ENCODE measurements at places on chromosomes 6 and 20.

- no peak for DNase-seq
These were observed 28.7 kb downstream of the TFAP2A start for GRCh38 chr6:10386220-10386619.

GRCh38 chr6:21648475-21649050, 55.0 kb downstream of the SOX4 start:
- no peak for DNase-seq

DNA sequence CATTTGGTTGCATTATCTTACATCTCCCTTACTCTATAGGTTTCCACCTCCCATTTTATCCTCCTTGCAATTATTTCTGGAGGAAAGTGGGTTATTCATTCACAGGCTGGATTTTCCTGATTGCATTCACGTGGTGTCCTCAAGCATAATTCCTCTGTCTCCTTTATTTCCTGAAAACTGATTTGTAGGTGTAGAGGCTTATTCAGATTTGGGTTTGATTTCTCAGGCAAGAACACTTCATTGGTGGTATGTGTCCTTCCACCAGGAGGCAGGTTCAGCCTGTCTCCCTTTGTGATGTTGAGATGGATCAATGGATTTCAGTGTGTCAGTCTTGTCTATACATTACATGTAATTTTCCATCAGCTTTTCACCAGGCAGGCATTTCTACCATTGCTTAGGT, 17.3 kb downstream of the DNPH1 start:
- DNase-seq = no peak

DNA sequence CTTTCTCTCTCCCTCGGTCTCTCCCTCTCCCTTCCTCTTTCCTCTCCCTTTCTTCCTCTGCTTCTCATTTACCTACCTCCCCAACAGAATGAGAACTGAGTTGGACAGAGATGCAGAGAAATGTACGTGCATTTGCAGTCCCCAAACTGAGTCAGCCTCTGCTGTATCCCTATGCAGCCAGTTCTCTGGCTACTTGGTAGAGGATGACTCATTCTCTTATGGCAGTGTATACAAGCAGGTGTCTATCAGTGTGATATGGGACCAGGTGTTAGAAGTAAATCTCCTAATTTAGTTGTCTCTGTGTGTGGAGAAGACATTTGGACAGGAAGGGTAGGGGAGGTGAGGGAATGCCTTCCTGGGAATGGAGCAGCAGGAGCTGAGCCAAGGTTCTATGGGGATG, 470.8 kb downstream of the CD109 start:
- DNase-seq = no peak

GRCh38 chr20:17674722-17675518, 7.1 kb downstream of the RRBP1 start:
- no peak for DNase-seq

GRCh38 chr6:62298745-62299392, 12.8 kb upstream of the KHDRBS2 start:
- DNase-seq = peak; percentile 37

- DNase-seq = no peak
These were observed 297.0 kb downstream of the ZNF217 start for GRCh38 chr20:53296451-53297153.

DNA sequence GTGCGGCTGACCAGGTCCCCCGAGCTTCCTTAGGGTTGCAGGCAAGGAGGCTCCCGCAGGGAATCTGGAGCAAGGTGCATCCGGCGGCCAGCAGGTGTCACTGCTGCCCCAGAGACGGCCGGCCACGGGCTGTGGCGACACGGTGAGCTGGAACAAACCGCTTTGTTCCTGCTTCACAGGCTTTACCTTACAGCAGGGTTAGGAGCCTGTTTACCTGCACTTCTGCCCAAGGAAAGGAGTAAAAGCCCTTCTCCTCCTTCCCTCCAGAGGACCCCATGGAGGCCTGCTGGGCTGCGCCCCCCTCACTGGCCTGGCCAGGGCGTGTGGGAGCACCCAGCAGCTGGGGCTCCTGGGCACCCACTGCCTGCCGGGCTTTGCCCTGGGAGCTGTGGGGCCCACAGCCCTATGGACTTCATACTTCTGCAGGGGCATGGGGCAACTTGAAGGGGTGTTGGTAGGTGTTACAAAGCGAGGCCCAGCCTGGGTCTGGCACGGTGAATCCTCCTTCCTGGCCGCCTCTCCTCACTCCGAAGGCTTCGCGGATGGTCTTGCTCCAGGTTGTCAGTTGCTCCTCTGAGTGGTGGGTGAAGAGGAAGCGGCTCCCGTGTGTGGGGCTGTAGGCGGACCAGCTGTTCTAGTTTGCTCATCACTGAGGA, 88.4 kb downstream of the CDC5L start:
- peak; percentile 55 for DNase-seq

GRCh38 chr6:43584892-43585570, 9.0 kb downstream of the POLH start:
- no peak for DNase-seq

- no peak for DNase-seq
These were observed 298.2 kb downstream of the LRFN2 start for GRCh38 chr6:40288919-40289318.

- DNase-seq = no peak
These were observed 592.9 kb downstream of the TFAP2B start for GRCh38 chr6:51411496-51412125.

DNA sequence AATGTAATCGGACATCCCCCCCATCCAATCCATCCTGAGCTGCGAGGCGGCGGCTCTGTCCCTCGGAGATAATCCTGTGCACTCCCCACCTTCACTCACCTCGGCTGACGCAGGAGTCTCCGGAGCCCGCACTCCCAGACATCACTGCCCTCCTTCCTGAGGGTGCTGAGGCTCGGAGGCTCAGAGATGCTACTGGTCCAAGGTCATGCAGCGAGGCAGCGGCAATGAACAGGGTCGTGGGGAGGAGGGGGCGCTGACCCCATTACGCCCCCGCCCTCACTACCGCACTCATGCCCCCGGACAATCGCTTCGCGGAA, 485 bp downstream of the ADISSP start:
- DNase-seq = no peak

DNA sequence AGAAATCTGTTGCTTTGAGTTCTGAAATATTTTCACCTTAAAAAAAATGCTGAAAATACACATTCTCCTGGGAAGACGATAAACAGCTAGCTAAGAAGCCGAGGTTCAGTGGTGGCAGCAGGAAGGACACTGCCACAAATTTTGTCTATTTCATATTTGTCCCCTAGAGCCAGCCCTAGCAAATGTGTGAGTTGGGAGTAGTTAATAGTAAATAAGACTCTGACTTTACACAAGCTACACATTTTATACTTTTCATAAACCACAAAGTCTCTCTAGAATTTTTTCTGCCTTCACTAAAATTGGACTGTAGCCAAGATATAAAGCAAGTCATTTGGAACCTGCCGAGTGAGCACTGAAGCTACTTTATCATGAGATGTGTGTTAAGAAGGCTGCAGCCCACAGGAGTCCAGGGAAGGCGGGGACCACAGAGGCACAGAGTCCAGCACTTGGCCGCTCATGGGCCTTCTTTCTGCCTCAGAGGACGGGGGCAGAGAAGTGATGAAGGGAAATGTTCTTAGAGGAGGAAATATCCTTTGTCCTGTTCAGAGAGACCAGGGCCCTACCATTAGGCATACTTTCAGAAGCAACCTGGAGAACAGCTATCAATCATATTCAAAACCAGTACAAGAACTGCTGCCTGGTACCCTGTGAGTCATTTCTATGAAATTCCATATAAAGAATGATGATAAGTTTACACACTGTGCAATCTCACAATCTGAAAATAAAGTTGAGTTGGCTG, 241.7 kb upstream of the TAB2 start:
- DNase-seq = no peak

GRCh38 chr6:26033941-26034354, 53.3 kb upstream of the HFE start:
- no peak for DNase-seq

DNA sequence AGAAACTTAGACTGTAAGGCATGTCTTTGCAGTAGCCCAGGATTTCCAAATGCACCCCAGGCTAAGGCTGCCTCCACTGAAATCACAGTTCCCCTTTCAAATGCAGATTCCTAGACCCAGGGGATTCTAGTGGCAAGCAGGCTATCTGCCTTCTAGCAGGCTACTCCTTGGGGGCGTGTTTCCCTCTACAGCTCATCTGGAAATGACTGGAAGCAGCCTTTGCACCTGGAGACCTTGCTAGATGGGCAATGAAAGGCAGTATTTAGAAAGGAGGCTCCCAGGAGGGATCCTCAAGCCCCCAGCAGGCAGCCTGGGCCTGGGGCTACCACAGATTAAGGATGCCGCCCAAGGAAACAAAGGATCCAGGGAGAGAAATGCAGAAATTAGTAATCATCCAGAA, 26.0 kb upstream of the SYNDIG1 start:
- no peak for DNase-seq

GRCh38 chr6:79628466-79629288, 2.5 kb upstream of the SH3BGRL2 start:
- no peak for DNase-seq

GRCh38 chr6:165321150-165321549, 11.7 kb upstream of the C6orf118 start:
- no peak for DNase-seq

GRCh38 chr6:148716811-148717210, 30.0 kb upstream of the UST start:
- no peak for DNase-seq

GRCh38 chr6:104604685-104605084, 255.0 kb downstream of the HACE1 start:
- DNase-seq = no peak

DNA sequence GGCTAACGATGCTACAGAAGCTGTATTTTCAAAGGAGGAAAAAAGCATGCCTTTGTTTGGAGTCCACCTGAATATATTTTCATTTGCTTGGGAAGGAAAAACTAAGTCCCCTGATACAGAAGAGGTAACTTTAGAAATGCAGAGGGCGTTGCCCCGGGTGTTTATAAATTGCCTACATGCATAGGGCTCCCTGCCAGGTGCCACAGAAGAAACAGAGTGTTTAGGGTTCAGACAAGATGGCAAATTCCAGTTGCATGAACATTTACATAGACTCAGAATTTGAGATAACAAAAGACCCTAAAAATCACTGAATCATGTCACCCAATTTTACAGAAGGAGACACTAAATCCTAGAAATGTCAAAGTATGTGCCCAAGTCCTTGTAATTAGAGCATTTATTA, 19.9 kb downstream of the RIN2 start:
- DNase-seq = no peak

GRCh38 chr20:53795170-53795569, 201.5 kb upstream of the ZNF217 start:
- no peak for DNase-seq

DNA sequence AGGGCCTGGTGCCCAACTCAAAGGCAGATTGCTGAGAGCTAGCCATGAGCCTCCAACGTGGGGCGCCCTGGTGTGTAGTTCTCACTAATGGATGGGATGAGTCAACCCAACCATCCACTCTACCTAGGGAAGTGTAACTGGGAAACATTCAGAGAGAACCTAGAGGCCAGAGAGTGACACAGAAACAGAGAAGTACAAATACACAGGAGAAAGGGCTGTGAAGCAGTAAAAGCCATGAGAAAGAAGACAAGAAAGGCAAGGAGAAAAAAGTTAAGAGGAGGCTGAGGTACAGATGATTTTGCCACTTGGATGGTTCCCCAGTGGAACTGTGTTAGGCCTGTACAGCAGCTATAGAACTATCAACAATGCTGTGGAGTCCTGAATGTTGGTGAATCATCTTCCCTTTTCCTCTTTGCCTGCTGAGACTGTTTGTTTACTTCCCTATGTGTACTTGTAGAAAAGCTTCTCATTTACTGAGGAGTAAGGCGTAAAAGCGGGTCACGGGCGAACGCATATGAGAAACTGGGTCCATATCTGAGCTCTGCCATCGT, 39.0 kb downstream of the MAN1A1 start:
- peak; percentile 74 for DNase-seq

- no peak for DNase-seq
These were observed 41.3 kb downstream of the FKBP5 start for GRCh38 chr6:35647400-35647799.

DNA sequence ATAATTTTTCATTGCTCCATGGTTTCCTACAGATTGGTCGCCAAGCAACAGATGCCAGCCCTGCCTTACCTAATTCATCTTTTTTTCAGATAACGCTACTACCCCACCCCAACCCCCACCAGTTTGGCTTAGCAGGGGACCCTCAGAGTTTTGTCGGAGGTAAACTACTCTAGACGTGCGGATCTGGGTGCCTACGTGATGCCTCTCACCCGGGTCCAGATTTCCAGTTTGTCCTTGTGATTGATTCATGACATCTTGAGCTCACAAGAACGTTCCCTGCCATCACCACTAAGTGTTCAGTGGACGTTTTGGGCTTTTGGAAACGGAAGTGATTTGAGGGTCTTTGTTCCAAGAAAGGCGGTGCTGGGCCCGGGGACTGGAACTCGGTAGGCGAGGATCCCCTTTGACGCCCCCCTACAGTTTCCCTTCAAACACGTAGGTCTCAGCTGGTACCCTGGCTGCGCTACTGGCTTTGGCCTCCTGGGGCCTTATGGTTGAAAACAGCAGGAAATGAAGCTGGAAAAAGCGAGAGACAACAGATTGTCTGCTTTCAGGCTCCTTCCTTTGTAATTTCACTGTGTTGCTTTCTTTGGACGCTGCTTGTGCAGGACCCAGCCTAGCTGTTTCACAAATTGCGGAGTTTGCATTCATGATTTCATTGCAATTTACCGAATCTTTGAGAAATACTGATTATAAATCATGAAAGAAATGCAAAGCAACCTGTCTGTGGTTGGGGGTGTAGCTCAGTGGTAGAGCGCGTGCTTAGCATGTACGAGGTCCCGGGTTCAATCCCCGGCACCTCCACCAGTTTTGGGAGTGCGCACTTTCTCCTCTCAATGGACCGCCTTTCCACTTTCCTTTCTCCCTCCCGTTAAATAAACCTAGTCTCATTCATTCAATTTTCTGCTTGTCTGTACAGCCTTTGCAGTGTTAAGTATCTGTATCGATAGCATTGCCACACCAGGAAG, 81.0 kb downstream of the GPX5 start:
- no peak for DNase-seq

DNA sequence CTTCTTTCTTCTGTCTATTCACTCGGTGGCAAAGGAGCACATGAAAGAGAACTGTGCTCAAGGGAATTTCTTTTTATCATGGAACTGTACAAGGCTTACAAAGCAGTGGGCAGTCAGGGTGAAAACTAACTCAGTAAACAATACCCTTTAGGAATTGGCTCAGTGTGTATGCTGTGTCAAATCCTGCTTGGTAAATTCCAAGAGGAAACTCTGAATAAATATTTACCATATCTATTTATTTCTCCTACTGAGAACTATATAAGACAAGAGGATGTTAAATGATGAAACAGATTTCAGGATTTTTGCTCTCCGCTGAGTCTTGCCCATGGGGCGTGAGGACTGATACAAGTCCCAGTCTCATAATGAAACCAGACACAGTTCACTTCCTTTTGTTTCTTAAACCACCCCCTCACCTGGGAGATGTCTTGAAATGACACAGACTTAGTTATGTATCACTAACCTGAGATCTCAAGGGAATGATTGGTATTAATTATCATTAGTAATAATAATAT, 188.8 kb downstream of the BACH2 start:
- peak; percentile 37 for DNase-seq

GRCh38 chr6:41568202-41568584, 22.0 kb downstream of the FOXP4 start:
- DNase-seq = no peak
